Cardiac fibroblast (primary cell): ENCODE measurements at places on chromosomes 2 and 18.

GRCh38 chr18:78738076-78738690 lies 241.4 kb upstream of the SALL3 start:
- no peak for DNase-seq

DNA sequence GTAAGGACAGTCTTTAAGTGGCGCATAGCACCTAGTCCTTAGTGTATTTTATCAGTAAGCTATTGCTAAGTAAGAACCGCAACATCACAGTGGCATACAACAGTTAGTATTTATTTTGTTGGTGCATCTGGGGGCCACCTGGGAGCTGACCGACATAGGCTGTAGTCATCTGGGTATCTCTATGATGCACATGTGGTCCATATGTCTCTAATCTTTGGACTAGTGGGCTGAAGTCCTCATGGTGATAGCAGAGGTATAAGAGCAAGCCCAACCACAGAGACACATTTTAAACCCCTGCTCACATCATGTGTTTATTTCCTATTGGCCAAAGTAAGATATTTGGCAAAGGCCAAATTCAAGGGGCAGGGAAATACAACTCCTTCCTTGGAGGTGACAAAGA lies 2.9 kb downstream of the CAMKMT start:
- no peak for DNase-seq

- peak; percentile 19 for DNase-seq
Observed at GRCh38 chr18:13175754-13176210, 42.8 kb upstream of the LDLRAD4 start.

GRCh38 chr2:205787761-205788160 lies 105.5 kb downstream of the NRP2 start:
- DNase-seq: no peak

- no peak for DNase-seq
Observed at GRCh38 chr18:13564579-13564978, 161.8 kb downstream of the FAM210A start.

GRCh38 chr2:215619022-215619958 lies 183.4 kb upstream of the FN1 start:
- peak; percentile 84 for DNase-seq

GRCh38 chr2:10413503-10413902 lies 34.6 kb downstream of the ODC1 start:
- DNase-seq: no peak

GRCh38 chr2:144194326-144195071 lies 325.4 kb downstream of the ZEB2 start:
- DNase-seq: no peak

GRCh38 chr2:165173215-165173614 lies 30.6 kb downstream of the SCN3A start:
- DNase-seq: no peak

DNA sequence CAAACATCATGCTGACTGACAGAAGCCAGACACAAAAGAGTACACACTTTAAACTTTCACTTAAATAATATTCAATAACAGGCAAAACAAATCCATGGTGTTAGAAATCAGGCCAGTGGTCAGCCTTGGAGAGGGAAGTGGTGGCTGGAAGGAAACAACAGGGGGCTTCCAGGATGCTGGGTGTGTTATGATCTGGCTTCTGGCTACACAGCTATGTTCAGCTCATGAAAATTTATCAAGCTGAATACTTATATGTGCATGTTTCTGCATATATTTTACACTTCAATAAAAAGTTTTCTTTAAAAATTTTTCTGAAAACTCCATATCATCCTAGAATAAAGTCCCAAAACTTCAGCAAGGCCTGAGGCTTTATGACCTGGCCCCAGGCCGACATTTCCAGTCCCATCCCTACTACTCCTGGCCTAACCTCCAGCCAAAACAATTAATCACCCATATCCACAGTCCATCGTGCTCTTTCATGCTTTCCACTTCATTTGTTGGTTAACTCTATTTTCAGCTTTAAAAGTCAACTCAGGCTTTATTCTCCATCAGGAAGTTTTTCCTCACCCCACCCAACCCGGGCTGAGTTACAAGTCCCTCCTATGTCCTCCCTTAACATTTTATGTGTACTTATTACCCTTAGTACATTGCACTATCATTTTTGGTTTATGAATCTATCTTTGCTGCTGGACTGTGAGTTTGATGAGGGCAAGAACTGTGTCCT lies 27.9 kb upstream of the SPTBN1 start:
- no peak for DNase-seq

DNA sequence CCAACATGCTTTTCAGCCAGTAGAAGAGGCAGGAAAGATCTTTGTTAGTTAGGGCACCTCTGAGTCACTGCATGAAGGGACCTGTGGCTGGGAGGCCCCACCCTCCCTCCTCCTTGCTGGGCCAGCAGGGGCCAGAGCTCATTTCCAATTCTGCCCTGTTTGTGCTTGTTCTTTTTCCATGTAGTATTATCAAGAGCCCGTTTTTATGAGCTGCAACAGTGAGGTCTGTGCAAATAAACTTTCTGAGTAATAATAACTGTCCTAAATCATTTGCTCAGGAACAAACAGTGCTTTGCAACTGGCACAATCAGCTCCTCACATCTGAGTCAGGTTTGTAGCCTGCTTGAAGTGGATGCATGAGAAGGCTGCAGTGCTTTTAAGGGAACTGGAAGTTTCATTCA lies 128.0 kb downstream of the ARL4C start:
- peak; percentile 12 for DNase-seq

- DNase-seq: peak; percentile 87
Observed at GRCh38 chr2:54103454-54104314, 11.7 kb upstream of the ACYP2 start.

- DNase-seq: no peak
Observed at GRCh38 chr18:48740851-48741485, 202.1 kb downstream of the CTIF start.

DNA sequence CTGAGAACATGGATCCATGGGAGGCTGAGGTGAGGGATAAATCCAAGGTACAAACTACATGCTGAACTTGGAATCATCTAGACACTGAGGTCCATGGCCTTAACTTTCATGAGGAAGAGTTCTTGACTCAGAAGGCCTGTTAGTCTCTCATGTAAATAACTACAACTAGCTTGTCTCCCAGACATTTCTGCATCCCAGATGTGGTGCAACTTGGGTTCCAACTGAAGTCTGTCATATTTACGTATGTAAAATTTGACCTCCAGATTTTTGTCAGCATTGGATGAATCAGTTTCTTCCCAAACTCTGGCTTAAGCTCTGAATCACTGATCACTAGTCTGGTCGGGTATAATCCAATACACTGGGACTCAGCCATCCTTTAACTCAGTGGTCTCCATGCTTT lies 306.9 kb downstream of the PDE11A start:
- no peak for DNase-seq

GRCh38 chr2:103594823-103595222 lies 833.0 kb downstream of the TMEM182 start:
- no peak for DNase-seq

DNA sequence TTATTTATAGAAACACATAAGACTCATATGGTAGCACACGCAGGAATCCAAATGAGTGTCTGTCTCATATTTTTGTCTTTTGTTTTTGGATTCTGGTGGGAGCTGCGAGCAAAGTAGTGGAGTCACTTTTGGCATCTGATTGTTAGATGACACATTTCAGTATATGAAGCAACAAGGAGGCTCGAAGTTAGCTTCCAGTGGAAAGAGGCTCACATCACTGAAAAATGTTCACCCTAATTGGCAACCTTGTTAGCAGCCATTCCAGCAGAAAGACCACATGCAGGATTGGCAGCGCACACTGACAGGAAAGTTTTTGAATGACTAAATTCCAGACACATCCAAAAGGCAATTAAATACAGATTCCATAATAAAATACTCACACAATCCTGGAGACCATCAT lies 87.4 kb downstream of the MYT1L start:
- no peak for DNase-seq

- DNase-seq: no peak
Observed at GRCh38 chr18:35116784-35117318, 75.6 kb downstream of the MAPRE2 start.

DNA sequence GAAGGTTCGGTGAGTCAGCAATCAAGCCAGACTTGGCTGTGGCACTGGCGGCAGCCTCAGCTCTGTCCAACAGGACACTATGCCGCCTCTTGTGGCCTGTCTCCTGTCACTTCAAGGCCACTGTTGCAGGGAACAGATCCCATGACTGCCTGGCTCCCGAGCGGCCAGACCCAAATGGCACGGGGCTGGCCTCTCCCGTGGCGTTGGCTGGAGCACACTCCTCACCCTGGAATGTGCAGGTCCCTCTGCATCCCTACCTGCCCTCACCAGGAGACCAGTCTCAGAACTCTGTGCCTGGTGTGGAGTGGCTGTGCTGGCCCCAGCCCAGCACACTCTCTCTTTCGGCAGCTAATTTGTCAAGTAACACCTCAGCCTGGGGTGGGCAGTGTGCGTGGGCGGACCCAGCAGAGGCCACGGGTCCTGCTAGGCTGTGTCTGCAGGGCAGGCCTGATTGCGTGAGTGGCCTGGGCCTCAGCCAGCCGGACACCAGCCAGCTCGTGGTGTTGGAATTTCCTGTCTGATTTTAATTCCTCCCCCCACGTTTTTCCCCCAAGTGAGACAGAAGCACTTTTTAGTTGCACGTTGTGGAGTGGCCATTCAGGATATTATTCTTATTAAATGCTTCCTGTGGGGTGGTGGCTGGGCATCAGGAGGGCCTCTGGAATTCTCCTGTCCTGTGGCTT lies 179.3 kb downstream of the GLI2 start:
- peak; percentile 92 for DNase-seq

GRCh38 chr2:72096181-72096580 lies 51.5 kb downstream of the CYP26B1 start:
- no peak for DNase-seq

GRCh38 chr18:33446604-33447003 lies 6.1 kb upstream of the CCDC178 start:
- DNase-seq: no peak
